Activated CD4-positive, alpha-beta T cell treated with anti-CD3 and anti-CD28 coated beads for 48 hours (primary cell): ENCODE measurements at places on chromosomes 3 and 15.

GRCh38 chr3:27289769-27290413 is 79.3 kb downstream of the NEK10 start:
- no peak for DNase-seq

- no peak for DNase-seq
These were observed 8.1 kb downstream of the SNRPN start for GRCh38 chr15:24962880-24963279.

DNA sequence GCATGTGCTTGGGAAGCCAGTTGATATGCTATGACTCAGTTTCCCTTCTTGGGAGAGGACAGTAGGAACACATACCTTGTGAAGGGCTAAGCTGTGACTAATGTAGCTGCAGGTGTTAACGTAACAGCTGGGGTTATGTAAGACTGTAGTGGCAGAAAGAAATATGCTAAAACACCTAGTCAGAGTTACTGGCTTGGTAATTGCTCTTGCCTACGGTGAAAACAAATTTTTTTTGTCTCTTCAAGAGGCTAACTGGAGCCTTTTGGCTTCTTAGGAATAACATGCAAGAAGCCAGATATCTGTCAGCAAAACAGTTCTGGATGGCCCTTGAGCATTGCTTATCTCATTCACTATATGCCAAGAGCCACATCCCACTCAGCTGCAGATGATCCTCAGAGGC is 1.4 kb downstream of the MAPKBP1 start:
- DNase-seq, result no peak

GRCh38 chr15:70530906-70531305 is 232.5 kb downstream of the UACA start:
- no peak for DNase-seq

- DNase-seq, result peak; percentile 54
These were observed 23.5 kb downstream of the DRD3 start for GRCh38 chr3:114155370-114155821.

- DNase-seq, result no peak
These were observed 1.2 kb upstream of the LMCD1 start for GRCh38 chr3:8500319-8500988.
